ENCODE measurements at places on chromosomes 7 and 10.
A peak's percentile ranks its signal among the peaks of the same experiment; 100 is the strongest.

DNA sequence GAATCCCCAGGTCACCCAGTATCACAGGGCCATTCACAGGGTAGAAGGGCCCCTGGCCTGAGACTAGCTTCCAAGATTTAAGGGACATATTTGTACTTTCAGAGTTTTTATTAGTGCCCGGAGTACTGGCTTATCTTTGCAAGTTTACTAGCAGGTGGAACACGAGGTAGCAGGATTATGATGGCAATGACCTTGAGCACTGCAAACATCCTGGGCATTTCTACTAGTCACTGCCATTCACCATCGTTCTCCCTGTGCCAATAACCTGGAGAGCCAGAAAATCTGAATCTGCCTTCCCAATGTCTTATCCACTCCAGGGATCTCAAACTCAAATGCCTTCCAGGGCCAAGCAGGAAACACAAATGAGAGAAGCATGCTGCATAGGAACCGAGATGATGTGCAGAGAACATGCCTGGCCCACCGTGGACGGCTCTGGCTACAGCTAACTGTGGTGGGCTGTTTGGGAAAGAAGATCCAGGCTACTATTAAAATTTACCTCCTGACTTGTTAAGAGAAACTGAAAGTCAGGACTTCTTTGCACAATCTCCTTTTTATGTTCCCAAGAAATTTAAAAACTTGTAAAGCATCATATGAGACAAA, 16.7 kb downstream of the FAM53B start:
- DNase-seq: no peak

DNA sequence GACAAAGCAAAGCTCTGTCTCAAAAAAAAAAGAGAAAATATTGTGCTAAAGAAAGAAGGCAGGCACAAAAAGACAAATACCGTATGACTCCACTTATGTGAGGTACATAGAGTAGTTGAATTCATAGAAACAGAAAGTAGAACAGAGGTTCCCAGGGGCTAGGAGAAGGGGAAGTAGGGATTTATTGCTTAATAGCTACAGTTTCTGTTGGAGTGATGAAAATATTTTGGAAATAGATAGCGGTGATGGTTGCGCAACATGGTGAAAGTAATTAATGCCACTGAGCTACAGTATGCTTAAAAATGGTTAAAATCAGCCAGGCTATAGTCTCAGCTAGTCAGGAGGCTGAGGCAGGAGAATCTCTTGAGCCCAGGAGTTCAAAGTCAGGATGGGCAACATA, 18.5 kb upstream of the NPFFR1 start:
- peak; percentile 78 for DNase-seq

- no peak for DNase-seq
Observed at GRCh38 chr7:97845622-97846203, 26.5 kb downstream of the ASNS start.

DNA sequence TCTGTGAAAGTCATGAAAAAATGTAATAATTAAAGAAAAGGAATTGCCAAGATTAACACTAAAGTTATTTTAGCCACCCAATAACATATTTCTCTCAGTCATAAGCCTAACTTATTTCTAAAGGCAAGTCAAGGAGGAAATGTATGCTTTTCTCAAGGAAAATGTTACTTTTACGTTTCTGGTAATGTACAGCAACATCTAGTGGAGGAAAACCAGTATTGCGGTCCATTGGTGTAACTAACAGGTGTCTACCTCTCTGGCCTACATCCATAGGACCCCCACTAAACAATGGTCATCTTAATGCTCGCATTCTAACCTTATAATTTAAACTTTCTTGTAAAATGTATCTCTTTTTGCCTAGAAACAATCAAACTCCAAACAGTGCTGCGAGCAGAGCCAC, 437.5 kb downstream of the KIF20B start:
- DNase-seq: no peak
